ENCODE measurements at places on chromosomes 6 and 20.

DNA sequence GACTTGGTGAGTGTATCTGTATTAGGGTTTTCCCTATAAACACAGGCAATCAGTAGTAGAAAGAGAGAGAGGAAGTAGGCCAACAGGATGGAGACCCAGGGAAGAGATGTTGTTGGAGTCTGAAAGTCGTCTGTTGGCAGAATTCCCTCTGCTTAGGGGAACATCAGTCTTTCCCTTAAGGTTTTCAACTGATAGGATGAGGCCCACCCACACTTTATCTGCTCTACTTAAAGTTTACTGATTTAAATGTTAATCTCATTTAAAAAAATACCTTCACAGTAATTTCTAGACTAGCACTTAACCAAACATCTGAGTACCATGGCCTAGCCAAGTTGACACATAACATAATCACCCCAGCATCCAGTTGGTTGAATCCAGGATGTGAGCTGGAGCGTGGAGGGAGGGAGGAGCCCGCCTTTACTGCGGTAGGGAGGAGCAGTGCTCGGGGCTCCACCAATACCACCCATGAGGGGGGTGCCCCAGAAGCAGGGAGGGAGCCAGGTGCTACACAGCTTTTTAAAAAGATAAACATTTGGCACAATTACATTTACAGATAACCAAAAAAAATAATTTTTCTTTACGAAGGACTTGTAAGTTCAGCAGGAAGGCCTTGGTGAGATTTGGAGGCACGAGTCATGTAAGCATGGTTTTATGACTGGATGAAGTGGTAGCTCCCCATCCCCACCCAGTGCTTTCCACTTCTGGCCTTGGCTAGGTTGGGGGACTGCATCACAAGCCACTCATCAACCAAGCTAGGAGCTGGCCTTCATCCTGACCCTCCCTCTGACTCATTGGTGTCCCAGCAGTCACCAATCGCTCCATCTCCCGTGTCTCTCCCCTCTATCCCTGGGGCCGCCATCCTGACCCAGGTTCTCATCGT lies 18.4 kb upstream of the SNX9 start:
- DNase-seq, result no peak

DNA sequence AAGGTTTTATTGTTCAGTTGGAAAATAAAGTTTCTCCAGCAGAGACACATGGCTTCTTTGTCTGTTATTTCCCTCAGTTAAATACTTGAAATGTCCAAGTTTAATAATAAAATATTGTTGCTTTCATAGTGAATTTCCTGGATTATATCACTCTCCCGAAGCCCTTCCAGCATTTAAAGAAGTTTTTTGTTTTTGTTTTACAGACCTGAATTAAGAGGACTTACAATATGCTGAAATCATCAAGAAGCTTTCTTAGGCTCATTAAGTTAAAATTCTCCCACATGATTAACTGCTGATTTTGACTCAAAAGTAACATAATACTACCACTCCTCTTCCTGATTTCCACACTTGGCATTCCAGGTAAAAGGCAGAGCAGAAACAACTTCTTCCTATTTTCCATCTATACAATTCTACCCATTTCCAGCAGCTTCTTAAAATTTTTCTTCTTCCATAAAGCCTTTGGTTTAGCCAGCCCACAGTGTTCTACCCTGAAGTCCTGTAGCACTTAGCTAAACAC lies 35.8 kb downstream of the PDSS2 start:
- DNase-seq, result no peak

GRCh38 chr6:118680452-118681095 lies 29.2 kb upstream of the CEP85L start:
- no peak for DNase-seq

DNA sequence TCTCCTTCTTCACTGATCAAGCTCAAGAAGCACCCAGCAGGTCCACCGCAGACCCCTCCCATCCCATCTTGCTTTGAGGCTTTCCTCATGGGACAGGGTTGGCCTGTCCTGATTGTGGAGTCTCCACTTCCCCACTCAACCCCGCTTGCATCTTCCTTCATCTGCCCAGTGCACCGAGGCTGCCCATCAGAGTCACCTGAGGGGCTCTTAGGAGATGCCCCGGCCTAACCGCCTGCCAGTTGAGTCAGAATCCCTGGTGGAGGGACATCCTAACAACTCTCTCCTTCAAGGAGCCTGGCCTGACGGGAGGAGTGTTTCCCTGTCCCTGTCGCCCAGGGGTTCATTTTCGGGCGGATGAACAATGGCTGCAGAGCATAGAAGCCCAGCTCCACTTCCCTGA lies 46.1 kb downstream of the RBM38 start:
- no peak for DNase-seq

DNA sequence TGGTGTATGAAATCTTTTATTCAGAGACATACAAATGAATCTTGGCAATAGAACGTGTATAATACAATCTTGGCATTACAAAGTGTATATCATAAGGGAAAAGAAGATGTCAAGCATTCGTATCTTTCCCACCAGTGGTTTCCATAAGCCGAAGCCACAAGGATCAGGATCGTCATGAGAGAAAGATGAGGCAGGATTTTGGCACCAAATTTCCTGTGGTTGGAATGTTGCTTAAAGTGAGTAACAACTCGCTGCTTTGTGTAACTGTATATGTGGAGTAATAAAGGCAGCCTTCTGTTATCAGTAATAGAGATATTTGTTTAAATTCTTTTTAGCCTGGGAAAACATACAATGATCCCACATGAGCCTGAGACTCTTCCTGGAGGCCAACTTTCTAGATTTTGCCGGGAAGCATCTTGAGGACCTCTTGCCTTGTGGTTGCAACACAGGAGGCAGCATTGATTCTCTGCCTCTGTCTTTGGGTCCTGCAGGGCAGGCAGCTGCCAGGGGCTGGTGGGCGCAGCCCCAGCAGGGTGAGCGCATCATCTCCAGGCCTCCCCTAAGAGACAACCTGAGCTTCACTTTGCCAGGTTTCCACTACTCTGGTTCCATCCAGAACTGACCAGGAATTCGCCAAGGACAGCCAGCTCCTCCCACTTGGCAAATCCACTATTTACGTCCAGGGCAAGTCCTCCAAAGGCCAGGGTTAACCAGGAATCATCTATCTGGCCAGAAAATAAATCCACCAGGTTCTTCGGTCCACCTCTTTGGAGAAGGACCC lies 230.9 kb upstream of the SULF2 start:
- DNase-seq, result no peak
